Tibial artery (tissue), 4 donors: ENCODE measurements at places on chromosomes 5 and 9.

- DNase-seq: no peak
Measured at GRCh38 chr5:129474544-129474943, 14.4 kb downstream of the ADAMTS19 start.

DNA sequence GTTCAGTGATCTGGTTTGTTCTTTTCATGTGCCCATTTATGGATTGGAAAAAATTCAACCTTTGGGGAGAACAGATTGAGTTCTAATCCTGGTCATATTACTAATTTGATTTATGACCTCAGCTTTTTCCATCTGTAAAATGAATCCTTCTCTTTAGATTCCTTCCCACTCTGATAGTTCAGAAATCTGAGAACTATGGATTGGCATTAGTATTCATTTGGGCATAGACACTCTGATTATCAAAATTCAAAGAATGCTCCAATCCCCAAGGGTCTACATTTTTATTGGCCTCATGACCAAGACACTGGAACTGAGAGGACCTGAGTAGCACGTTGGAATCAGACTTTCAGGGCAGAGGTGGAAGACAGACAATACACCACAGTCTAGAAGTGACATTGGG lies 405.9 kb upstream of the PAPPA start:
- no peak for DNase-seq

DNA sequence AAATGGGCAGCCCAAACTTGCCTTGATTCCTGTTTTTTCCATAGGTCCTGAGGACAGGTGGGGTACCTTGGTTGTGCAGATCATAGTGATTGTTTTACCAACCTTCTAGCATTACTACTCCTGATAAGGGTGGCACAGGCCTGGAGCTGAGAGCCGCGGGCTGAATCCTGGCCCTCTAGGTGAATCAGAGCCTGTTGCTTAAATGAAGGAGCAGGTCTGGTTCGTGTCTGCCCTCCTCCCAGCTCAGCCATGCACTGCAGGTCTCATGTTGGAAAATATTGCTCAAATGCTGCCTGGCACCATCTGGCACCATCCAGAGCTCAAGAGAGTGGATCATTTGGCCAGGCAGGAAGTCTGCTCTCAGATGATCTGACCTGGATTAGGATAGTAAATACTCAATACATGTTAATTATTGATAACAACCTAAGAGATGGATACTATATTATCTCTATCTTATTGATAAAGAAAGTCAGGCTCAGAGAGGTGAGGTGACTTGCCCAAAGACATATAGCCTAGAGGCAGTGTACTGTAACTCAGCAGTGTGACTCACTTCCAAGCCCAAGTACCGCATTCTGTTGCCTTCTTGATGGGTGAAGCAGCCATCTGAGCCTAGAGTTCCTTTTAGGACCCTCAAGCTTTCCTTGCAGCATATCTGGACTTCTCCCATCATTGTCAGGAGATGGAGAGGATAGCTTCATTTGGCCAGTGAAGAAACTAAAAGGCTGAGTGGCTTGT lies 104.3 kb upstream of the PITX1 start:
- peak; percentile 24 for DNase-seq

DNA sequence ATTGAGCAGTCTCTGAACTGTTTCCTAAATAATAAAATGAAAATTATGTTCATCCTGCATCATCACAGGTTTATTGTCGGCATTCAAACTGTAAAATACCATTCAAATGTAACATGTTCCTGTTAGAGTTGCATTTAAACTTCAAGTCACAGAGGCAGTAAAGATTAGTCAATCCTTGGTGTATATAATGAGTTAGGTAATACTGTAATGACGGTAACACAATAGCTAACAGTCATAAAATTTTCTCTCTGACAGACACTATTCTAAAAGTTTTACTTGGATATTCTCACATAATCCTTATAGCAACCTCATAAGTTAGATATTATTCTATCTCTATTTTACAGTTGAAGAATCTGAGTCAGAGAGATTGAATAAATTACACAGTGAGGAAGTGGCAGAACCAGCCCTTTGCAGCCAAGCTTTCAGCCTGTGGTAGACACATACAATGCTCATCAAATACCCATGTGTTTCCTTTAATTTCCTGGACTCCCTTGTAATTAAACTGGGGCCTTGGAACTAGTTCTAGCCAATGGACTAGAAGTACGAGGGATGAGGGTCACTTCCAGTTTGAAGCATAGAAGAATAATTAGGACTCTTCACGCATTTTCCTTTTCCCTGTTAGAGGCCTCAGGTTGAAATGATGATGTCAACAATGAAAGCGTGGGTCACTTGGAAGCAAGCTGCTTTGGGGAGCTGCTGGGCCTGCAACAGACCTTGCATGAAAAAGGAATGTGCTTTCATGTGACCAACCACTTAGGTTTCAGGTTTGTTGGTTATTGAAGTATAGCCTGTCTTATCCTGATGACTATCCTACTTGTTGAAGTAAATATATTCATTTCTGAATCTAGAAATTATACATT lies 12.3 kb upstream of the CAST start:
- no peak for DNase-seq

DNA sequence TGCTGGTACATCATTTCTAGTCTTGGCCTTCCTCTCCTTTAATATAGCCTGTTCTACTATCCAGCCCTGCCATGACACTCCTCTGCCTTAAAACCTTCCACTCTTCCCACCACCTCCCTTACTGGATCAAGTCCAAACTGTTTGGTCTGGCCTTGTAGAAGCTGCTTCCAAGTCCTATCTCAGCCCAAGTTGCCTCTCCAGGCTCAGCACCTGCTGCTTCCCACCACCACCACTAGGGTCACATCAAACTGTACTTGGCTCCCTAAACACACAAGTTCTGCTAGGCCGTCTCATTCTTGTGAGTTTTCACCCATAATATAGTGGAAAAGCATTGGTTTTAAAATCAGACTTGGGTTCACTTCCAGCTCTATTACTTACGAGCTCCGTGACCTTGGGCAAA lies 1.4 kb downstream of the NDUFA8 start:
- no peak for DNase-seq

- DNase-seq: no peak
Measured at GRCh38 chr9:124462739-124463138, 12.5 kb downstream of the ADGRD2 start.

DNA sequence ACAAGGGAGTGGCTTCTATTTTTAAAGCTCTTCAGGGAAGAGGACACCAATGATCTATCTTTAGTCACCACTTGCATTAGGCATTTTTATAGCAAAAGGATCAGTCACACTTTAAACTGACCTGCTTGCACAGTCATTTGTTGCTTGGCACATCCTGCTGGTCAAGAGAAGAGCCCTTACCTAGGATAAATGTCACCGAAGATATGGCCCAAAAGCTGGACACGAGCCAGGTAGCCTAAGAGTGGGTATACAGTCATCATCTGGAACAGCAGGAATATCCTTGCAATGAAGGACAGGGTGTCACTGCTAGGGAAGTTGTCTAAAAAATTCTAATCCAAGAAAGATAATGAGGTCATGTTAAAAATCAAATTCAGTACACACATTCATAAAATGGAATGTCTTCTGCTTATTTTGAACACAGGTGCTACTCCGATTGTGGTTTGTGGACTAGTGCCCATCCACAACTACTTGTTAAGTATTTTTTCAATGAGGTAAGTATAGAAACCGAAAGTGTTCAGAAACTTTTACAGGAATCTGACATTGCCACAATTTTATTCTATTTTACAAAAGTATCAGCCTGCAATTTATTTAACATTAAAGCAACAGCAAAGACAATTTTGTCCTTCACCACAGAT lies 78.4 kb downstream of the SLC38A9 start:
- no peak for DNase-seq

DNA sequence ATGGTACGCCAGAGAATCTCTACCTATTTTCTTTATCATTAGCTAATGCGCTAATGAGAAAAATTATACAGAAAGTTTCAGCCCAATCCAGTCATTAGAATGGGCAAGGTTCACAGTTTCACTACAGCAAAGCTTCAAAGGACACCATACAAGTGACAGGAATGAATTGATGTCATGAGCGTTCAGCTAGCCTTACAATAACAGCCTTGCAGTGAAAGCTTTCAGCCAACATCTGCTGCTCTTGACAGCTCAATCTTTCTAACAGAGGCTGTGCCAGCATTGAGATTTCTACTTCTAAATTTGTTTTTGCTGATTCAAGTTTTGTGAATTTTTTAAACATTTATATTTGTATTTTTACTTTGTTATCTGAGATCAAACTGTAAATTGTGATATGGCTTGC lies 302.4 kb upstream of the FAM174A start:
- DNase-seq: no peak
